ENCODE measurements at places on chromosomes 6 and 20. TPM values are rescaled to one million over a fixed set of nuclear protein-coding genes. Genes with fewer than 3 reads are reported as not detected.

Gene NDUFAF4
- 45.3 TPM for polyA plus RNA-seq

Gene SLC17A4
- 0.04 TPM for polyA plus RNA-seq

Gene CRISP3
- polyA plus RNA-seq: not detected

Gene MAS1
- polyA plus RNA-seq: not detected

Gene HLA-DPA1
- polyA plus RNA-seq: not detected

Gene FOXS1
- polyA plus RNA-seq: 3.4 TPM

Gene GJA10
- not detected for polyA plus RNA-seq

Gene BPIFB1
- not detected for polyA plus RNA-seq

Gene C6orf58
- not detected for polyA plus RNA-seq

Gene CNBD2
- 5.0 TPM for polyA plus RNA-seq

Gene ZNF334
- polyA plus RNA-seq: not detected

Gene CST4
- polyA plus RNA-seq: not detected

Gene NT5E
- polyA plus RNA-seq: 18.9 TPM

Gene SLC52A3
- polyA plus RNA-seq: 0.56 TPM

Gene ADA
- polyA plus RNA-seq: 34.5 TPM

Gene DNMT3B
- polyA plus RNA-seq: 9.5 TPM

Gene PRSS35
- polyA plus RNA-seq: 0.51 TPM

Gene MEP1A
- not detected for polyA plus RNA-seq

Gene FITM2
- 15.4 TPM for polyA plus RNA-seq

Gene SLC44A4
- polyA plus RNA-seq: not detected

Gene ABHD16B
- not detected for polyA plus RNA-seq

Gene PSMB1
- 265 TPM for polyA plus RNA-seq

Gene OPN5
- not detected for polyA plus RNA-seq

Gene SRMS
- not detected for polyA plus RNA-seq

Gene SIGLEC1
- polyA plus RNA-seq: not detected

Gene PACRG
- not detected for polyA plus RNA-seq

Gene REM1
- polyA plus RNA-seq: not detected

Gene PPP1R3G
- 0.49 TPM for polyA plus RNA-seq

Gene RPP40
- 39.1 TPM for polyA plus RNA-seq

Gene MUC22
- not detected for polyA plus RNA-seq

Gene HTR1E
- polyA plus RNA-seq: not detected

Gene KCNQ5
- polyA plus RNA-seq: 1.3 TPM

Gene WFDC2
- polyA plus RNA-seq: not detected

Gene MDFI
- 0.30 TPM for polyA plus RNA-seq

Gene IL20RA
- not detected for polyA plus RNA-seq

Gene TXLNB
- not detected for polyA plus RNA-seq

Gene POM121L2
- polyA plus RNA-seq: not detected

Gene GATA5
- polyA plus RNA-seq: 0.45 TPM

Gene CFAP206
- polyA plus RNA-seq: 0.88 TPM

Gene SLC13A3
- polyA plus RNA-seq: 0.19 TPM

Gene CLPSL1
- polyA plus RNA-seq: not detected

Gene C6orf118
- 0.12 TPM for polyA plus RNA-seq

Gene RNF182
- polyA plus RNA-seq: 4.9 TPM

Gene FOXO3
- 4.8 TPM for polyA plus RNA-seq
